ENCODE measurements at places on chromosomes 2 and 18.

- DNase-seq, result no peak
Observed at GRCh38 chr2:199460101-199460671, 2.4 kb upstream of the SATB2 start.

DNA sequence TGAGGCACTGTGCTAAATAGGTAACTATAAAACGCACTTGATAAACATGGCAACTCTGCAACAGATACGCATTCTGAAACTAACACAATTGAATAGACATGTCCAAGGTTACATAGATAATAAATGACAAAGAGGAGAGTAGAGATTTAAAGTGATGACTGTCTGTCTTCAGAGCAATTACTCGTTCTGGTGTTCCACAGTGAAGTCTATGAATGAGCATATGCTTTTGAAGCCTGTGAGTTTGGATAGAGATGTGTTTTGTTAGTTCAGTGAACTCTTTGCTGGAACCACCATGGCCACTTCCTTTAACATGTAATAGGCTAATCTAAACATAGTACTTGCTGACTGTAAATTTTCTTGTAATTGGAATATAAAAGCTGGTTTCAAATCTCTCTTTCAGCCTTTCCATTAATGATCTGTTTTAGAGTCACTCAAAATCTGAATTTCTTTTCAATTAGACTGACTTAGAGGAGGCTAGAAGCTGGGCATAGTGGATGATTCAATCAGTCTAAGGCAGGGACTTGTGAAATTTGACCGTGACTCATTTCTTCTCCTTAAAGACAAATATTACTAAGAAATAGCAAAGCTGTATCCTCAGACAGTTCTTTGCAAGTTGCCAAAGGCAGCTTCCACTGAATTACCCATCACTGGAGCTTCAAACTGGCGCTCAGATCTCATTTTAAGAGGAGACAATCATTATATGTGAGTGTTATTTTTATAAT, 1130.1 kb upstream of the CELF4 start:
- no peak for DNase-seq

DNA sequence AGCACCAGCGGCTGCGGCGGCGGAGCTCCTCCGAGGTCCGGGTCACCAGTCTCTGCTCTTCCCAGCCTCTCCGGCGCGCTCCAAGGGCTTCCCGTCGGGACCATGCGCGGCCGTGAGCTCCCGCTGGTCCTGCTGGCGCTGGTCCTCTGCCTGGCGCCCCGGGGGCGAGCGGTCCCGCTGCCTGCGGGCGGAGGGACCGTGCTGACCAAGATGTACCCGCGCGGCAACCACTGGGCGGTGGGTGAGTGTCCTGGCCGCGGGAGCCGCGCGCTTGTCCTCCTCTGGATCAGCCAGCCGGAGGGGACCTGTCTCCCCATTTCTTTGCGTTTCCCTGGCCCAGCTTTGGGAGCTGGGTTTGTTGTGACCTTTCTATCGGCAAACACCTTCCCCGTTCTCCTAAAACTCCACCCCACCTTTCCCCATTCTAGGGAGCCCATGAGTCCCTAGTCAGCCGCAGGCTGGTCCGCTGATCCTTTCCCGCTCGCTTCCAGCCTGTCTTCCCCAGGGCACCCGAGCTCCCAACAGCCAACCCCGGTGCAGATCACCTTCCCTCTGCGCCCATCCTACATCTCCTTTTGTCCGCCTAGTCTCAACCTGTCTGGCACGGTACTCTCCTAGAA, 316 bp downstream of the GRP start:
- no peak for DNase-seq

DNA sequence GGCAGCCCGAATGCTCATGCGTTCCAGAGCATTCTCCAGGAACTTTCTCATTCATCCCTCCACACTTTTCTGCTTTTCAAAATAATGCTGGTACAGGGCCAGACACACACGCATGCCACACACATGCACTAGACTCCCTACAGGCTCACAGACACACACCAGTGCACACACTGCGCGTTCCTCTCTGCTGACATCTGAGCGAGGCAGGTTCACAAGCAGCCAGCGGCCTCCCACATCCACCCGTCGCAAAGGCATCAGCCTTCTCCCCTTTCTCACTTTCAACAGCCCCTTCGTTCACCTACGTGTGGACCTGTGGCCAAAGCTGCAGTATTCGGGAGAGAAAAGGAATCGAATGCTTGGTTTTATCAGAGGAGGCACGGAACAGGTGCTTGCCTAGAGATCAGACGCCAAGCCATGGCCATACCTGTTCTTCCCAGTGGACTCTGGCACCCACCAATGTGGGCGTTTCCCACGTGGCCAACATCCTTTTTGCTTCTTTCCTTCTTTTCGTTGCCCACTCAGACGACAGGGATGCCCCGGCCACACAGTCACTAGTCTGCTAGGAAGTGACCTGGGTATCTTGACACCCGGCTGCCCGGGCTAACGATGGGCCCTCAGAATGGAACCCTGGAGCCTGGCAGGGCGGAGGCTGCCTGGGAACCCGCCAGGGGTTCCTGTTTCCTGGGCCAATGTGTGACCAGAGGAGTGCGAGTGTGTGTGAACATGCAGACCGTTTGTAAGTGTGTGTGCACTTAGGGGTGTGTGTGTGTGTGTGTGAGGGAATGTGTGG, 85.8 kb upstream of the ID2 start:
- DNase-seq, result no peak

GRCh38 chr2:20451341-20451740, 4.5 kb downstream of the RHOB start:
- DNase-seq, result no peak

GRCh38 chr2:117621326-117621725, 193.2 kb upstream of the DDX18 start:
- DNase-seq, result no peak

DNA sequence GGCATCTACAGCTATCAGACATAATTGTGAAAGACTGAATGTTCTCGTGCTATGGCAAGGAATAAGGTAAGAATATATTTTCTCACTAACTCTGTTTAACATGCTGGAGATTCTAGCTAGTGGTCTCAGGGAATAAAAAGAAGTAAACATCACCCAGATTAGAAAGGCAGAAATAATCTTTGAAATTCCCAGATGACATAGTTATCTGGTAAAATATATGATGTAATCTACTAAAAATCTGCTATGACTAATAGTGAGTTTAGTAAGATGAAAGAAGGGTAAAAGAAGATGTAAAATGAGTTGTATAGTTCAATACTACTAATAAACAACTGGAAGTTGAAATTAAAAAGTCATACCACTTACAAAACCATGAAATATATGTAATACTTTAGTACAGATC, 134.2 kb downstream of the DSC3 start:
- no peak for DNase-seq

DNA sequence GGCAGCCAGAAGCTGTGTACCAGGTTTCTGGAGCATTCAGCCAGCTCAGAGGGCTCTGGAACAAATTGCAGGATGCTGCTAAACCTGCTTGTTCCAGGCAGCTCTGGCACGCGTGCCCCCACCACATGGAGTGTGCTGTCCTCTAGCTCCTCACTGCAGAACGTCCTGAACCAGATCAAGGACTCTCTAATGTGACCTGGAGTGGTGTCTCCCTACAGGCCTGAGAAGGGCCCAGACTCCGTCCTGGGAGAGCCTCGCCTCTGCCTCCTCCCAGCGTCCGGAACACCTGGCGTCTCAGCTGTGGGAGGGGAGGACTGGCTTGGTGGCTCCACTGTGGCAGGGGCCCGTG, 115.6 kb upstream of the GPC1 start:
- DNase-seq, result no peak

GRCh38 chr2:43737855-43738254, 36.0 kb upstream of the DYNC2LI1 start:
- DNase-seq, result no peak

GRCh38 chr18:73880387-73880786, 267.2 kb downstream of the FBXO15 start:
- DNase-seq, result no peak

DNA sequence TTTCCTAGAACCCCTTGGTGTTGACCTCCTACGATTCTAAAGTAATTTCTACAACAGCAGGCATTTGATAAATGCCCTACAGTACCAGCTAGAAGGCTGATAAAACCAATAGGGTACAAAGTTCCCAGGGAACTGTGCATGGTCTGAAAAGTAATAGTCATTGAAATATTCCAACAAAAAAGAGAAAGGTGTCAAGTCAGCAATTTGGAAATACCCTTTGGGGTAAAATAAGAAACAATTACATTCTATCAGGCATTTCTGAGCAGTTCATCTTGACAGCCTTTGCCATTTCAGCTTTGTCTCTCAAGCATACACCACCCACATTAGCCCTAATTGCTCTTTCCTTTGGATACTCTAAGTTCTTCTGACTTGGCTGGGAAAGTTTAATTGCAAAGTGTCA, 542.9 kb upstream of the DDX18 start:
- DNase-seq, result no peak

- no peak for DNase-seq
Observed at GRCh38 chr2:124088616-124089015, 63.5 kb downstream of the CNTNAP5 start.

GRCh38 chr2:241376808-241377207, 20.7 kb downstream of the FARP2 start:
- no peak for DNase-seq

DNA sequence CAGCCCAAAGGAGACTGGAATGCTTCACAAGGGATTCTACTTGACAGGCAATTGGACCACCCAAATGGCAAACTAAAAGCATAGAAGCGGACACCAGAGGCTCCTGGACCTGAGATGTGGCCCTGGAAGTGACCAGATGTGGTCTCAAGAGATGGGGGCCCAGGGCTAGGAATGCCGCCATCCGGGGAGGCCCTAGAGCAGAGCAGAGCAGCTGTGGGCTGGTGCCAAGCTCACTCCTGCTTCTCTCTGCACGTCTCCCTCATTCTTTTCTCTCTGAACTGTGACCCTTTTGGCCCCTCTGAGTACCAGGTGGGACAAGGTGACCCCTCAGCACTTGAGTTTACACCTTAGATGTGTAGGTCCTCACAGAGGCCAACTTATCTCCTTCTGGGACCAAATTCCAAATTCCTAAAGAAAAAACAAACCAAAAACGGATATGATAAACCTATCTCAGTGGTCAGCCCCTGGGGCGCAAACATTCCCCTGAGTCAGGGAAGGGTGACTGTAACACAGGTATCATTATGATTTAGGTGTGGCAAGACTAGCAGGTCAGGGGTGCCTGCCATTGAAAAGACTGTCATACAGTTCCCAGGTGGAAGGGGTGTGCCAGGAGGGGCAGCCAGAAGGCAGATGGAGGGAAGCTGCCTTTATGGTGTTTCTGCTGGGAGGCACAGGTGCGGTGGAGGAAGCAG, 6.5 kb upstream of the IL1R2 start:
- no peak for DNase-seq

DNA sequence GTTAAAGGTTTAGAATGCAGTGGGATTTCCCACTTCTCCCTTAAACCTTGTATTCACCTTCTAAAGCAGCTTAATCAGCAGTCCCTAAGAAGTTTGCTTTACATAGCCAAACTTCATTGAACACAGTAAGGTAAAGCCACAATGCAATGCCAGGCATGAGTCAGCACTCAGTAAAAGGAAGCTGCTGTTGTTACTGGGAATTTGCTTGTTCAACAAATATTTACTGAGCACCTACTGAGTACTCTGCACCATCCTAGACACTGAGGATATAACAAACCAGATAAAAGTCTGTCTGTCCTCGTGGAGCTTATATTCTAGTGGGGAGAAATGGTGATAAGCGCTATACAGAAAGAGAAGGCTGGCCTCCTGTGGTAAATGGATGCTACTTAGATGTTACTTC, 162.7 kb downstream of the PKP4 start:
- no peak for DNase-seq

- no peak for DNase-seq
Observed at GRCh38 chr2:207463433-207463832, 66.3 kb upstream of the CREB1 start.

- no peak for DNase-seq
Observed at GRCh38 chr2:235162082-235162836, 210.4 kb downstream of the SH3BP4 start.

- DNase-seq, result no peak
Observed at GRCh38 chr2:105432044-105432399, 33.2 kb upstream of the FHL2 start.

- DNase-seq, result no peak
Observed at GRCh38 chr2:196504788-196505187, 134.7 kb upstream of the CCDC150 start.

- no peak for DNase-seq
Observed at GRCh38 chr2:182207049-182207746, 219.6 kb downstream of the PDE1A start.

DNA sequence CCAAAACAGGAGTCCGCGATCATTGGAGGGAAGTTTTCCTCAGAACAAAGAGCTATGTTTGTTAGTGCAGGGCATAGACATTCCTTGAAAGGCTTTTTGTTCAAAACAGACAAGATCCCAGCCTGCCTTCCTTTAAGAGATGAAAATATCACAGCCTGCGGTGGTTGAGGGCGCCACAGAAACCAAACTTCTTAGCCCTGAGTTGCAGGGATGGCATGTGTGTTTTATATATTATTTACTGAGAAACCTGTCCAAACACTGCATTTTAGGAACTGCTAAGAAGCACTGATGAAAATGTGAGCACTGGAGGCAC, 57.5 kb upstream of the TMEM178A start:
- no peak for DNase-seq

DNA sequence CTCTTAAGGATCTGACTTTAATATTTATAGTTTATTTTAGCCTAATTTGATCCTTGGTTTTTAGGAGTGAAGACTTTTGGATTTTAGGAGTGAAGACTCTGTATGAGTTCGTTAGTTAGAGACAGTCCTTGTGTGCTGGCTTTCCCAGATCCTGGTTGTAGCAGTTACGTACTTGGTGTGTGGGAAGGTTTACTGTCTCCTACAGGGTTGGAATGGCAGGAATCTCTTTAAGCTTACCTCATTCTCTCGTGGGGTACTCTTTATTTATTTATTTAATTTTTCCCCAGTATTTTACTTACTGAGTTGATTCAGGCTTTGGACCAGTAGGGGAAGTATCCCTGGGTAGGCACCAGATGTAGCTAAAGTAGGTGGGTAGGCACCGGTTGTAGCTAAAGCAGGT, 1.8 kb upstream of the CXCR2 start:
- DNase-seq, result no peak

- DNase-seq, result no peak
Observed at GRCh38 chr2:61693744-61694143, 155.6 kb upstream of the XPO1 start.

- DNase-seq, result peak; percentile 39
Observed at GRCh38 chr2:136225950-136226835, 108.2 kb upstream of the CXCR4 start.

- peak; percentile 22 for DNase-seq
Observed at GRCh38 chr18:70289351-70290312, 787 bp downstream of the SOCS6 start.

GRCh38 chr18:6621437-6621836, 108.1 kb upstream of the ARHGAP28 start:
- no peak for DNase-seq

- peak; percentile 59 for DNase-seq
Observed at GRCh38 chr2:27954771-27955383, 64.3 kb downstream of the BABAM2 start.
